ENCODE measurements at places on chromosomes 4 and X.

- no peak for DNase-seq
Measured at GRCh38 chr4:83387012-83387411, 52.4 kb upstream of the HPSE start.

DNA sequence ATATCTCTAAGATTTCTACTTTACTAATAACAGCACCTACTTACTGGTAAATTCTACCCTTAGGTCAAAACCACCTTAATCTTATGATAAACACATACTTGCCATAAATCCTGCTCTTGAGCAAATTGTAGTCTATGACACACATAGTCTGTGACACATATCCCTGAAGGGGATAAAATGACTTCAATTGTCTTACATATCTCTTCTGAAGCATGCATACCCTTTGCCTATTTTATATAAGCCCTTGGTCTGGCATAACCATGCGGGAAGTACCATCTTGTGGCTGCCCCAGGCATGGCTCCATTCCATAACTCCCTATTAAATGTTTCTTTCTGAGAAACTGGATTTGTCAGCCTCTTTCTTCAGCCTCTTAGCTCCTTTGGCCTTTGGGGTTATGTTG lies 248.9 kb downstream of the SLC7A11 start:
- no peak for DNase-seq

GRCh38 chr4:153426207-153426885 lies 39.8 kb upstream of the TMEM131L start:
- DNase-seq: no peak

GRCh38 chr4:4912155-4912554 lies 52.7 kb downstream of the MSX1 start:
- no peak for DNase-seq

DNA sequence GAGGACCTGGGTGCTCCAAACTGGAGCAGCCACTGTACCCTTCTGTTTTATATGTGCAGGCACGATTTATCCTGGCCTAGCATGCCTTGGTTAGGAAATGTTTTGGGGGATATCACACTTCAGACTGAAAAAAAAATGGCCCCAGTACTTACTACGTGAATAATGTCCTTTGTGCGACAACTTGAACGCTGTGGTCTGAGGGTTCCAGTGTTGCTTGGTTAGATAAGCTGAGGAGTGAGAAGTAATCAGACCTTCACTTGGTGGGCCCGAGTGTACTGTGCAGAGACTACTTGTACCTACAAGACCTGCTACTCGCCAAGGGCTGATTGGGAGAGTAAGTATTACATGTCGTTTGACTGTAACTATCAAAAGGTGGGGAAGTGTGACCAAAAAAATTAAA lies 678 bp downstream of the DNAAF6 start:
- DNase-seq: no peak

DNA sequence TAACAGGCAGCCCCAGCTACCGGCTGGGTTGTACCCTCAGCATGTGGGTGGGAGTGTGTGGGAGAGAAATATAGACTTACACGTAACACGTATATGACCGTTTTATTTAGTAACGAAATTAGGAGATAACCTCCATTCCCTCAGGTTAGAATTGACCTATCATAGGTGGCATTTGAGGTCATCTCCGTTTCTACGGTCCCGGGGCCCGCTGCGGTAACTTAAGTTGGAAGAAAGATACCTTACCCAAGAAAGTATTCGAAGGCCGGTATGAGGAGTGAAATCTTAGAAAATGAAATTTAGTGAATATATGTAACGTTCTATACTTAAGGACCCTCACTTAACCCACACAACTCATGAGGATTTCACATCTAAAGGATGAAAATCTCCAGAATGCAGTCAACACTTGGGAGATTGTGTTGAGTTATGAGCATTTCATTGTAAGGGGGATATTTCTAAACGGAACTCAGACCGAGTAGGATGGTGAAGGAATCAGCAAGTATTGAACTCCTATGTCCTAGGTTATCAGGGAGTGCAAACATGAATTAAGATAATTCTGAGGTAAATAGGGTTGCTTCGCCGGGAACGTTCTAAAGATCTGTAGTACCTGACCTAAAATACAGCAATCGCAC lies 891 bp downstream of the CISD2 start:
- no peak for DNase-seq

GRCh38 chr4:23134331-23134730 lies 441.6 kb downstream of the GBA3 start:
- no peak for DNase-seq

DNA sequence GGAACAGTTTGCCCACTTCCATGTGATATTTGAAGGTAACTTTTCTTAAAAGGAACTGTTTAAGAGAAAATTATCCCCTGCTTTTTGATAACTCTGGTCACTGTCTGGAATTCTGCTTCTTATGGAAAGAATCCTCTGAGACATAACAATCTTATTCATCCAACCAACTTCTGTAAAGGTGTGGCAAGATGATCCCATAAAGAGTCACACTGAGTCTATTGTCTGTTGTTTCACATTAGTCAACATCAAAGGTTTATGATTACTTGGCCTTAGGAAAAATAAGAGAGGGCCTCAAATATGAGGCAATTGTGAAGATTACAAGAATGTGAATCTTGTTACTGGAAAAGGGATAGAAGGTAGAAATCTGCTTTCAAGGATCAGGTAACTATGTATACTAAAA lies 88.0 kb upstream of the MAGEB18 start:
- no peak for DNase-seq

GRCh38 chrX:9605484-9605883 lies 140.6 kb downstream of the TBL1X start:
- DNase-seq: no peak

DNA sequence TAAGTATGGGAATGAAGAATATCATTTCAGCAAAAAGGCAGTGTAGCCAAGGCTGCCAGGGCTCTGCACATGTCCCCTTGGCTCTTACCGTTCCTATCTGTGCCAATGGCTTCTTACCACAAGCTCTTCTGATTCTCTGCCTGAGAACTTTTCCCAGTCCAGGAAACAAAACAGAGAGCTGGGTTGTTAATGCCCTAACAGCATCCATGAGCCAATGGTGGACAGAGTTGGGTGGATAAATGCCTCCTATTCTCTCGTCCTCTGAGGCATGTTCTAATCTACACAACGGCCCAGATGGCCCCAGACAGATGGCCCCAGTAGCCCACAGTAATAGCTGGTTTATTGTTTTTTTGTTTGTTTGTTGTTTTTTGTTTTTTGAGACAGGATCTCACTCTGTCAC lies 28.0 kb downstream of the SCD5 start:
- peak; percentile 11 for DNase-seq

DNA sequence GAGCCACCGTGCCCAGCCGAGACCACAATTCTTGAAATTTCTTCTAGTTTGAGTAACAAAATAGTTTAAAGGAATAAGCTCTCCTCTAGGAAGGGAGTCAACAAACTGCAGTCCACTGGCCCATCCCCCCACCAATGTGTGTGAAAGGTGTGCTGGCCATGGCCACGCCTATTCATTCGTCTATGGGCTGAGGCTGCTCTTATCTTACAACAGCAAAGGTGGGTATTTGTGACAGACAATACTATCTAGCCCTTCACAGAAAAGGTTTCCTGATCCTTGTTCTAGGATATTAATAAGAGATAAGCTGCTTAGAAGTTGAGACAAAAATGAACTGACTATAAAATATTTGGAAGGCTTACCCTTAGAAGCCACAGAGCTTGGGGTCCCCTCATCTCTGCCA lies 41.2 kb downstream of the BEND2 start:
- no peak for DNase-seq

DNA sequence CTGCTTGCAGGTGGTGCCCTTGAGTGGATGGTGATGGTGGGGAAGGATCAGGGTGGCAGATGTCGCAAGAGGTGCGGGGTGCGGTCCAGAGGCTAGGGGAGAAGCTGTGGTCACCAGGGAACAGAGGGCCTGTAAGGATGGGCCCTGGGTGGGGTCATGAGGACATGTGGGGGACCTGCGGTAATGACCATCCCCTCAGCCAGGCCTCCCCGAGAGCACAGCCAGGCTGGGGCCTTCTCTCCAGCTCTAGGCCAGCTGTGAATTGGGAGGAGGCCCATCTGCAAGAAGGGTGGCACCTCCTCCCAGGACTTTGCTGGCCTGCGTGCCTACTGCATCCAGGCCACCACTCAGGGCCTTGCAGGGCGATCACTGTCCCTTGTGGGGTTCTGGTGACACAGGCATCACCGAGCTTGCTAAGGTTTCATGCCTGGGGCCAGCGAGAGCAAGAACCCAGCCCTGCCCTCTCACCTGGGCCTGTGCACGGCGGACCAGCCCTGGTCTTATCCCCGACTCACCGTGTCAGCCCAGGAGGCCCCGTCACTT lies 34.1 kb upstream of the MXD4 start:
- no peak for DNase-seq

DNA sequence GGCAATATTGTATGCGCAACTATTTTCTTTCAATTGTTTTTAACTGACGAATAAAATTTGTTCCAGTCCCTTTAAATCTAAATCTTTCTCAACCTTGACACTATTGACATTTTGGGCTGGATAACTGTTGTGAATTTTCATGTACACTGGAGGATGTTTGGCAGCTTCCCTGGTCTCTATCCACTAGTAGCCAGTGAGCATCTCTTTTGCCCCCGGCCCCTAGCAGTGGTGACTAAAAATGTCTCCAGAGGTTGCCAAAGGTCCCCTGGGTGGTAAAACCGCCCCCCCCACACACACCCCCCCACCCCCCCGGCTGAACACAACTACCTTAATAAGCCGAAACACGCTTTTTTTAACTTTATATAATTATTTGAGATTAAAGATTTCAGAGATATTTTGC lies 514 bp downstream of the FANCB start:
- DNase-seq: no peak

GRCh38 chr4:31169846-31170245 lies 449.7 kb downstream of the PCDH7 start:
- no peak for DNase-seq

Data from NCI-H1694 (cell line).